ENCODE measurements at places on chromosomes 3 and 15.

- no peak for DNase-seq
These were observed 34.9 kb upstream of the TTBK2 start for GRCh38 chr15:42955518-42955917.

- DNase-seq = no peak
These were observed 528.4 kb upstream of the RGMA start for GRCh38 chr15:93617443-93617842.

DNA sequence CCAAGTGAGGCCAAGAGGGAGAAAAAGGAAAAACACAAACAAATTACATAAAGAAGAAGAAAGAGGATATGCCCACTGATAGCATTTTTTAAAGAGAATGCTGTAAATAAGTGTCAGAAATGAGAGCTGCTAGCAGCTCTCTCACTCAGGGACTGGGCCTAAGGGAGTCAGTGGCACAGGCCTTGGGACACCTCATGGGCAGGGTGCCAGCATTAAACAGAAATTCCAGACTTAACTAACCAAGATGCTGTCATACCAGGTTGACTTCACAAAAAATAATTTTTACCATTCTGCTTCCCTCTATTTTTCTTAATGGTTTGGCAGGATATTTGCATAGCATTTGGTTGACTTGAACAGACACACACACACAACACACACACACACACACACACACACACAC, 92.3 kb upstream of the ADAMTSL3 start:
- no peak for DNase-seq

GRCh38 chr3:146817704-146818103, 212.6 kb upstream of the PLSCR5 start:
- no peak for DNase-seq

Measured in activated CD4-positive, alpha-beta T cell treated with anti-CD3 and anti-CD28 coated beads, Interleukin-2, amount 50 U/mL, for 24 hours (primary cell).